ENCODE measurements at places on chromosomes 2 and 18. TPM values are rescaled to one million over a fixed set of nuclear protein-coding genes. Genes with fewer than 3 reads are reported as not detected.

DNA sequence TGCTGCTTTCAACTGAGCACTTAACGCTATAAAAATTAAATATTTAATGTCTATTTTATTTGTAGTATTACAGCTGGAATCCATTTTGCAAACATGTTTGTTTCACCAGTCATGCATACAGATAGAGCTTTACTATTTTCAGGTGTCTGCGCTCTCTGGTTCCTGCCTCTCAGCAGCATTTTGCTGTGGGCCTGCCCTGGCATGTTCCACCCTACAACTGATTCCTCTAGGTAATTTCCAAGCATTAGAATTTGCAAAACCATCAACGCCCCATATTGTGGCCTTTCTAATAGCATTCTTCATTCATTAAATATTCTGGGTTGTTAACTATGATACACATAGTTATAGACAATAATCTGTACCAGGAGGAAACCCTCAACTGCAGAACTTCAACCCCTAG lies 266.4 kb upstream of the DLGAP1 start:
- DNase-seq = no peak

Gene TFPI
- 56.4 TPM for polyA plus RNA-seq

DNA sequence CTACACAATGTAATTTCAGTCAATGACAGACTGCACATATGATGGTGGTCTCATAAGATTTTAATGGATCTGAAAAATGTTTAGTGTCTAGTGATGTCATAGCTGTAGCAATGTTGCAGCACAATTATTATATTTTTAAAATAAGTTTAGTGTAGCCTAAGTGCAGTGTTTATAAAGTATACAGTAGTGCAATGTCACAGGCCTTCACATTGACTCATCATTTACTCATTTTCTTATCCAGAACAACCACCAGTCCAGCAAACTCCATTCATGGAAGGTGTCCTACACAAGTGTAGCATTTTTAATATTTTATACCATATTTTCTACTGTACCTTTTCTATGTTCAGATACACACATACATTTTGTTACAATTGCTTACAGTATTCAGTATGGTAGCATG lies 663.1 kb downstream of the ERBB4 start:
- DNase-seq = no peak

- DNase-seq = peak; percentile 70
These were observed 89.5 kb downstream of the ZFP36L2 start for GRCh38 chr2:43136876-43137275.

Gene ERFE
- polyA plus RNA-seq = 1.8 TPM

DNA sequence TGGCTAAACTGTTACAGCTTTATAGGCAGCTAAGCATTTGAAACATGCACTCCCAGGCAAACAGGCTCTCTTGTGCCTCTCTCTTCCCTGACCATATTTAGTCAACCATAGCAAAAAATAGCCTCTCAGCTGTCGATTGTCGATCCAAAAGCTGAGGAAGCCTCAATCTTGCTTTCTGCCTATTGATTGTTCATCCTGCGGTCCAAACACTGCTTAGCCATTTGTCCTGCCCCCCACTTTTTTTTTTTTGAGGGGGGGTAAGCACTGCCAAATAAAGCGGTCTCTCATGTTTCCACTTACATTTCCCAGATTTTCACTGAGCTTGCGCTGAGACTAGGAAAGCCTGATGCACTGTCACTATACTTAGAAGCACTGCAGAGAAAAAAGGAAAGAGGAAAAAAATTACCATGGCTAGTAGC lies 90.8 kb downstream of the MIB1 start:
- DNase-seq = peak; percentile 18

Gene UGT1A4
- 0.66 TPM for polyA plus RNA-seq

GRCh38 chr2:181949047-181949446 lies 36.6 kb upstream of the PPP1R1C start:
- no peak for DNase-seq
